ENCODE measurements at places on chromosomes 1 and 21.

- no peak for DNase-seq
These were observed 174.0 kb downstream of the TOMM20 start for GRCh38 chr1:234954613-234955012.

- no peak for DNase-seq
These were observed 46.2 kb upstream of the PALMD start for GRCh38 chr1:99599678-99600175.

DNA sequence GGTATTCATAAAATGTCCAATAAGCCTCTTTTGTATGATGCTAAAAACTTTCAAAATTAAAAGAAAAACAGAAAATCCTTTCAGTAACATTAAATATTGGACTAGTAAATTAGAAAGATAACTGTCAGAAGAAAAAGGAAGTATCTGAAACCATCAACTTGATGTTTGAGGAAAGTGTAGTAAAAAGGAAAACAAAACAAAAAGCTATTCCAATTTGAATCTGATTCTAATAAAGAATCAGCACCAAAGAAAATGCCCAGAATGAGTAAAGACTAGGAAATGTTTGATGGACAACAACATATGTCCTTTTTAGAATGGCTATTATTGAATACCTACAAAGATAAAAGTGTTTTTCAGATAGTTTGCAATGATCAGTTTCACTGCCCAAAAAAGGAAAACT lies 79.9 kb upstream of the RBM34 start:
- DNase-seq, result no peak

GRCh38 chr1:235069577-235070563 lies 58.8 kb downstream of the TOMM20 start:
- no peak for DNase-seq

DNA sequence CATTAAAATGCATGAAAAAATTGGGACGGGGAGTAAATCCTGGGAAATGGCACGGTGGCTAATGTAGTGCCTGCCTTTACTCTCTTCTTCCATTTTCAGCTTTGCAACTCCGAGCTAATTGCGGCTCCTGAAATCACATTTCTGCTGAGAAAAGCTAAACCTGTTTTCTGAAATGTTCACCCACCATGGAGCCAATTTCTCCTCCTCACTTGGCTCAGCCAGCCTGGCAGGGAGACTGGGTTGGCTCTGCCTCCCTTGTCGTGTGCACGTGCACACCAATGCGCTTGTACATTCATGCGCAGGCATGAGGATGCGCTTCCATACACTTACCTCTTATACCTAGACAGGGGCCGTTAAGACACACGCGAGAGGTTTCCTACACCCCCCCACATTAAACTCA lies 165.4 kb downstream of the PLXNA2 start:
- no peak for DNase-seq

- DNase-seq, result no peak
These were observed 179.8 kb downstream of the HS2ST1 start for GRCh38 chr1:87094238-87094637.

GRCh38 chr1:193189442-193190095 lies 3.2 kb upstream of the B3GALT2 start:
- DNase-seq, result no peak

DNA sequence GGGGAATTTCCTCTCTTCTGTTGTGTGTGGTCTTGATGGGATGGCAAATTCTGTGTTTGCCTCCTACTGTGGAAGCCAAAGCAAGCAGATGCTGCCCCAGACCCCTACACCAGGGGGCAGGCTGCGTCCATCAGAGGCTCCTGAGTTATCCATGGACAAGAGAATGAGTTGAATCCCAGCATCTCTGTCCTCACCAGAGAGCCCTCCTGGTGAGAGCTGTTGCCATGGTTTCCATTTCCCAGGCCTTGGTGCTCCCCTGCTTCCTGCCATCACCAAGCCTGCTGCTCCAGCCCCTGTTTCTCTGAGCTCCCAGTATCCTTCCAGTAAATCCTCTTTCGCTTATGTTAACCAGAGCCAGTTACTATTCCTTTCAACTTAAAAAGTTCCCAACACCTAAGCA lies 20.4 kb upstream of the GNG12 start:
- DNase-seq, result no peak

DNA sequence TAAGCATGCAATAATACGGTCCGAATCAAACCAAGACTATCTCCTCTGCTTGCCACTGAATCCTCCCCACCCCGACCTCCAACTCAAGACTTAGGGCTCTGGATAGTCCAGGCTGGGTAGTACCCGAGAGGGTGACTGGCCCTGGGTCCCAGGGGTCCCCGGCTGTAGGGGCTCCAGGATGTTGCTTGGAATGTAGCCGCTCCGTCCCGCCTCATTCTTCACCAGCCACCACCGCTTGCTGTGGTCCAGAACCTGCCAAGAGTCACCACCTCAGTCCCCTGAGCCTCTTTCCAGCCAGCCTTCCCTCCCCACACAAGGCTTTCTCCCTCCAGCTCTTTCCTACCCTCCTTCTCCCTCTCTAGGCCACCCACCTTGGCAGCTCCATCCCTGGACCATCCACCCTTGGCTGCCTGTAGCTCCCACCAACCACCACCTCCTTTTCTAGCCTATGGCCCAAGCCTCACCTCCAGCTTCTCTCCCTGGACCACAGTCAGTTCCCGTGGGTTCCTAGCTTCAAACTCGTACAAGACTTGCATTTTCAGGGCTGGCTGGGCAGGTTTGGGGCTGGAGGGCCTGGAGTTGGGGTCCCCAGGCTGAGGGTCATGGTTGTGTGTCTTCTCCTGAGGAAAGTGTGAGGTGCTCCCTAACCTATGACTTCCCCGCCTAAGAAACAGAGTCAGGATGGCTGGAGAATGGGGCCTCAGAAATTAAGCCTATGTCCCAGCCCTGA lies 10.9 kb upstream of the GSTM3 start:
- no peak for DNase-seq

GRCh38 chr1:103194984-103195383 lies 86.7 kb upstream of the COL11A1 start:
- no peak for DNase-seq

- DNase-seq, result no peak
These were observed 26.2 kb upstream of the ERG start for GRCh38 chr21:38524168-38525153.

GRCh38 chr1:235015291-235015985 lies 113.2 kb downstream of the TOMM20 start:
- peak; percentile 42 for DNase-seq

DNA sequence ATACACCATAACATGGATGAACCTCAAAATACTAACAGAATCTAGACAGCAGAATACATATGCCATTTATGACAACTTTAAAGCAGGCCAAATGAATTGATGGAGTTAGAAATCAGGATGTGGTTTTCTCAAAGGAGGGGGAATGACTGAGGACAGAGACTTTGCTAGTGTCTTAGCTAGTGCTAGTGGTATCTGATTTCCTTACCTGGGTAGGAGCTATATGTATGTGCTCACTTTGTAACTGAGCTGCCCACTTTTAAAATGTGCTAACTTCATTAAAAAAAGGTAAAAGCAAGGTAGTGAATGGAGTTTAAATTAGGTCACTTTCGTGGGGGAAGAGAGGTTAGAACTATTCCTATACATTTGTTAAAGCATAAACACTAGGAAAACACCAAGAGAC lies 2.6 kb downstream of the GTF2B start:
- DNase-seq, result peak; percentile 31

DNA sequence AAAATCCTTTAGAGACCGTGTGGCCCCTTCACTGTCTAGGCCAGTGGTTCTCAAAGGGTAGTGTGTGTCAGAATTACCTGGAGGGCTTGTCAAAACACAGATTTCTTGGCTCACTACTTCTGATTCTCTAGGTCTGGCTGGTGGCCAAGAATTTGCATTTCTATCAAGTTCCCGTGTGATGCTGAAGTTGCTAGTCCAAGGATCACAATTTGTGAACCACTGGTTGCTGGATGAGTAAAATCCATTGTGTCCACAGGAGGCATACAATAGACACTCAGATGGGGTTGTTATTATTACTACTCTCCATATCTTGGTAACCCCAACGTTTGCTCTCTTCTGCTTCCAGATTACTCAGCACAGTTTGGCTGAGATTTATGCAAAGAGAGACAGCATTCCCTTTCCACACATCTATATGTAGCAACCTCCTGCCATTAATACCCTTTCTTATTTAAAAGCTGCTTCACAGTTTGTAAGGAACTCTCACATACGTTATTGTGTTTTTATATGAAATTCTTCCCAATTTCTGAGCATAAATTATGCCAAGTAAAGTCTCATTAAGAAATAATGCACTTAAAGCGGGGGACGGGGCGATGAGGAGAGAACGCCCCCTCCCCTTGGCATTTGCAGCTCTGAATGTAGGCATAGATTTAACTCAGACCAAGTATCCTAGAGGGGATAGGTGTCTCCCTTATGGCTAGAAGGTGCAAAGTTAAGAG lies 720 bp upstream of the TMCC2 start:
- DNase-seq, result no peak

- no peak for DNase-seq
These were observed 7.3 kb downstream of the RUSC1 start for GRCh38 chr1:155327981-155328380.

DNA sequence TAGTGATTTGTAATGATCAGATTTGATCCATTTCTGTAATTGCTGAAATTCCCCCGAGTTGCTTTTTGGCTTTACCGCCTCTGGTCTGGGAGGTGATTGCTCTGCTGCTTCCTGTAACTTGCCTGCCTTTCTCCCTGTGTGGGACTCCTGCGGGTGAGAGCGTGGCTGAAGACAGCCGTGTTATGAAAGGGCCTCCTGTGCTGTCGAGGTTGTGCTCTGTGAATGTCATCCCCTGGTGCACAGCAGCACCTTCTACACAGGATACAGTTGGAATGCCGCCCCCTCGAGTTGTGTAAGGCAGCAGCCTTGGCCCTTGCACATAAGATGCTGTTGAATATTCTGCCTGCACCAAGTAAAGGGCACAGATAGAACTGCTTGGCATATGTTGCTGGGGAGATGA lies 5.9 kb downstream of the SOD1 start:
- DNase-seq, result peak; percentile 16

DNA sequence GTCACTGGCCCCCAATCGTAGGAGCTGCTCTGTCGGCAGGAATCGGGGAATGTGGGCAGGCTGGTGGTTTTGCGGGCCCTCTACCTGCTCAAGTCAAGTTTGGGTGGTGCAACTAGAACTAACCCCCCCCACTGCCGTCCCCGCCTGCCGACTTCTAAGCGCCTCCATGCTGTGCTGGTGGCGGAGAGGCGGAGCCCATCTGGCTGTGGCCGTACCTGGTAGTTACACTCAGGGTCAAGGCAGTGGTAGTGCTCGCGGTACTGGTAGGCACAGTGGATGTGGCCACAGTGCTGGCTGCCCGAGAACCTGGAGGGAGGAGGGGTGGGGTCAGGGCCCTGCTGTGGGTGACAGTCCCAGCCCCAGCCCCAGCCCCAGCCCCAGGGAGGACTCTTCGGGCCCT lies 140.0 kb downstream of the CASZ1 start:
- no peak for DNase-seq

- DNase-seq, result no peak
These were observed 138.9 kb downstream of the ACTL8 start for GRCh38 chr1:17893891-17894631.

GRCh38 chr1:115084902-115085511 lies 4.3 kb downstream of the TSPAN2 start:
- DNase-seq, result peak; percentile 53

DNA sequence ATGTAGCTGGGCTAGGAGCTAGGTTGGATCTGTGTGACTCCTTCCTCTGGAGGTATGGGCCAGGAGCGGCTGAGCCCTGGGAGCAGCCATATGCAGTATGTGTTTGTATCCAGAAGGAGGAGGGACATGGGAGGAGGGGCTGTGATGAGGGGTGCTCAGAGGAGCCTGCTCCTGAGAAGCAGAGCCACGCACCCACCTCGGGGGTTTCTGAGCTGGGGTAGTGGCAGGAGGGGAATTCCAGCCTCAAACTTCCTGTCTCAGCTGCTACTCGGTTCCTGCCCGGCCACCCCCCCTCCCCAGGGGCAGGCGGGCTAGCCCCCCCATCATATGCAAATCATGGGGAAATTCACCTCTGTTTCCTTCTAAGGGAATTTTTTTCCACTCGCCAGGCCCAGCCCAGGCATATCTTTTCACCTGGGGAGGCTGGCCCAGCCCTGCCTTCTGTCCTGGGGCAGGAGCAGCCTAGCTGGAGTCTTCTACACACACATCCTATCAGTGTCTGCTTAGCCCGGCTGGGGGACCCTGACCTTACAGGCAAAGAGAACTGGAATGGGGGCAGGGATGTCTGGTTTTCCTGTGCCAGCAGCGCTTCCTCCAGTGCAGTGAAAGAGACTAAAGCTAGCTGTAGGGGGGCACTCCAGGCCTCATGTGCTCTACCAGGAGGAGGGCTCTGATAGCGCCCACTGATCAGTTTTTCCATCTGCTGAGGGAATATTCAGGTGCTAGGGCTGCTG lies 3.0 kb downstream of the ZC3H12A start:
- peak; percentile 89 for DNase-seq

GRCh38 chr1:116804736-116805135 lies 50.5 kb downstream of the CD2 start:
- peak; percentile 37 for DNase-seq

DNA sequence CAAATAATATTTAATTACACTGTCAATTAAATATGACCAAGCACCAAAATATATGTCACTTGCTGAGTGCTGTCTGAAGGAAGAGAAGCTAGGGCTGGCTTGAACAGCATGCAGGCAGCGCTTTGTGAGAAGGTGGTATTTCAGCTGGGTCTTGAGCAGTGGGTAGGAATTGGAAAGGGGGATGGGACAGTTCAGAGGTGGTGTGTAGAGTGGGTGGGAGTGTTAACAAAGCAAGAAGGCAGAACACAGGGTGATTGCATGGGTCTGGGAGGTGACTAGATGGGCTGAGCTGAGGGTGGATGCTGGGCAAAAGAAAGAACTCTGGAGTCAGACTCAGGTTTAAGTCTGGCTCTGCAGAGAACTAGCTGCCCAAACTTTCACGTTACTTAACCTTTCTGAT lies 14.3 kb upstream of the ETV3 start:
- no peak for DNase-seq

DNA sequence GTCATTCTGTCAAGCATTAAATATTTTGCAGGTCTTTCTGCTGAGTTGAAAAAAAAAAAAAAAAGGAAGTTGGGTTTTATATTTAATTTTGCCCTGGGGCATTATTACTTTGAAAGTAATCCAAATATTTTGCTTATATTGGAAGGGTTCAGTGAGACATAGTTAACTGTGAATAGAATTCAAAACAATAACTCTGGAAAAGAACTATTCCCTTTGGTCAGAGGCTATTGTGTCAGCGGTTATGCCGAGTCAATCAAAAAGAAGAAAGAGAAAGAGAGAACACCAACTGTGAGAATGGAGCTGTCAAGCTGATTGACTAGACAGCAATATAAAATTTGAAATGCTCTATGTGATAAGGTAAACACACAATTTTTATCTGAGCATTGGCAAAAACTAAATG lies 761.7 kb downstream of the ADGRL2 start:
- no peak for DNase-seq

- peak; percentile 51 for DNase-seq
These were observed 131.9 kb downstream of the CRB1 start for GRCh38 chr1:197399755-197400521.

GRCh38 chr1:32052887-32053286 lies 19.9 kb upstream of the TMEM39B start:
- DNase-seq, result no peak

GRCh38 chr1:199901341-199901740 lies 126.2 kb upstream of the NR5A2 start:
- DNase-seq, result no peak

- no peak for DNase-seq
These were observed 111.2 kb downstream of the CACNA1E start for GRCh38 chr1:181594553-181594952.

Measured in CD4-positive, alpha-beta T cell treated with Interleukin-2 at 100 ng/mL for 4 hours (primary cell).